NCI-H1092 treated with DMSO at 0.1 percent for 48 hours (cell line): ENCODE measurements at places on chromosomes 3 and 15.

- peak; percentile 60 for DNase-seq
Observed at GRCh38 chr15:99100245-99101173, 4.4 kb upstream of the SYNM start.

- no peak for DNase-seq
Observed at GRCh38 chr3:159819676-159820075, 169.0 kb upstream of the IL12A start.

DNA sequence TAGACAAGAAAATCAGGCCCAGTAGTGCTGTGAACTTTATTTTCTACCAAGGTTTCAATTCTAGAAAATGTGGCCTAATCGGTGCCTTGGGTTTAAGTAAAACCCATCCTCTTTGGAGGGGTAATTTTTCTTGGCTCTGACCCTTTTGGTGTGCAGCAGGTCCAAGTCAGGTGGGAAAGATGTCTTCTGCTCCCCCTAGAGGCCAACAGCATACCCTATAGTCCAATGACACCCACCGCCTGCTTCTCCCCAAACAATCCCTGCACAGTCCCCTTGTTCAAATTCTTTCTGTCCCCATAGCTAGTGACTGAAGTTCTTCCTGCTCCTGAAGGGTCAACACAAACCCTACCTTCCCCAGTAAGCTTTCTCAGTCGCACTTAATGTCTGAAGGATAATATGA lies 261.8 kb upstream of the GOLGA6L4 start:
- no peak for DNase-seq

DNA sequence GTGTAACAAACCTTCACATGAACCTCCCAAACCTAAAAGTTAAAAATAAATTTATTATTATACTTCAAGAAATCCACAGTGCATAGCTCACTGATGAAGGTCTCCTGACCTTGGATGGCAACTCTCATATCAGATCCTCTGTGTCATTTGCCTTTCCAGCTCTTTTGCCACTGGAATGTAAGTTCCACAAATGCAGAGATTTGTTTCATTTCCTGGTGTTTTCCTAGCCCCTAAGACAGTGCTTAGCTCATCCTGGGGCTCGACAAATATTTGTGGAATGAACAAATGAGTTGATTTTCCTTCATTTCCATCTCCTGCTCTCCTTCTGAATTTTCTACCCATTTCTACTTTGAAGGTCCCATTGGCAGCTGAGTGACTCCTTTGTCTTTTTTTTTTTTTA lies 56.0 kb downstream of the FRMD4B start:
- DNase-seq: no peak

- DNase-seq: no peak
Observed at GRCh38 chr3:105157067-105157765, 209.5 kb upstream of the ALCAM start.

- DNase-seq: no peak
Observed at GRCh38 chr3:10532939-10533736, 27.8 kb upstream of the ATP2B2 start.

- no peak for DNase-seq
Observed at GRCh38 chr3:30084971-30085403, 521.4 kb upstream of the TGFBR2 start.
